ENCODE measurements at places on chromosomes 16 and 17.
A peak's percentile ranks its signal among the peaks of the same experiment; 100 is the strongest.

- DNase-seq, result no peak
Observed at GRCh38 chr16:1877089-1877488, 5.1 kb upstream of the MEIOB start.

DNA sequence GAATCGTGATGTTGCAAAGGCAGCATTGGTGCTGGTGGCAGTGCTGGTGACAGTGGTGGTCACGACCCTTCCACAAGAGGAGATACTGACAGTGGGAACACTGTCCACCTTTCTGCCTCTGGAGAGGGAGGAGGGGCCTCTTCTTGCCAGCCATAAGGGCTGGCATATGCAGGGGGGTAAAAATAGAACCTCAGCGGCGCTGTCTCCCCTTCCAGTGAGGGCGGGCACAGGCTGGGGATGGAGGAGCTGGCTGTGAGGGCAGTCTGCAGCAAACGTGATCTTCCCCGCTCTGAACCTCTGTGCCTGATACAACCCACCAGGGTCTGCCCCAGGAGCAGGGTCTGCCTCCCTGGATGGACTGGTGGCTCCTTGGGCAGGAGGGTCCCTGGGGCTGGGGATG is 3.4 kb downstream of the RAP1GAP2 start:
- peak; percentile 41 for DNase-seq

GRCh38 chr17:76075364-76076145 is 974 bp downstream of the GALR2 start:
- peak; percentile 45 for DNase-seq

GRCh38 chr17:17351356-17351891 is 48.3 kb downstream of the NT5M start:
- no peak for DNase-seq

- DNase-seq, result no peak
Observed at GRCh38 chr17:41610965-41611640, 1.5 kb downstream of the KRT16 start.

DNA sequence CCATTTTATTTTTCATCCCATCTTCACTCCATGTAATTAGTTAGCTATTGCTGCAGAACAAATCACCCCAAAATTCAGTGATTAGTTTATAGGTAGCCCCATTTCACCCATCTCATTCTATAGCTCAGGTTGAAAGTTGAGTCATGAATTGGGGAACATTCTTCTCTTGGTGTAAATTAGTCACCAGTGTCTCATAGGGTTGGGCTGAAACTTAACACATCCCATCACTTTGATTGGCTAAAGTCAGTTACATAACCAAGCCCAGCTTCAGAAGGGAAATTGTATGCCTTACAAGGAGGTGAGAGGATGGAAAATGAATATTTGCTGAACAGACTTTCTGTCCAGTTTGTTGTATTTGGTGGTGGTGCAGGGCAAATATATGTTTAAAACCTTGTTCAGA is 477.5 kb downstream of the WWOX start:
- DNase-seq, result no peak

DNA sequence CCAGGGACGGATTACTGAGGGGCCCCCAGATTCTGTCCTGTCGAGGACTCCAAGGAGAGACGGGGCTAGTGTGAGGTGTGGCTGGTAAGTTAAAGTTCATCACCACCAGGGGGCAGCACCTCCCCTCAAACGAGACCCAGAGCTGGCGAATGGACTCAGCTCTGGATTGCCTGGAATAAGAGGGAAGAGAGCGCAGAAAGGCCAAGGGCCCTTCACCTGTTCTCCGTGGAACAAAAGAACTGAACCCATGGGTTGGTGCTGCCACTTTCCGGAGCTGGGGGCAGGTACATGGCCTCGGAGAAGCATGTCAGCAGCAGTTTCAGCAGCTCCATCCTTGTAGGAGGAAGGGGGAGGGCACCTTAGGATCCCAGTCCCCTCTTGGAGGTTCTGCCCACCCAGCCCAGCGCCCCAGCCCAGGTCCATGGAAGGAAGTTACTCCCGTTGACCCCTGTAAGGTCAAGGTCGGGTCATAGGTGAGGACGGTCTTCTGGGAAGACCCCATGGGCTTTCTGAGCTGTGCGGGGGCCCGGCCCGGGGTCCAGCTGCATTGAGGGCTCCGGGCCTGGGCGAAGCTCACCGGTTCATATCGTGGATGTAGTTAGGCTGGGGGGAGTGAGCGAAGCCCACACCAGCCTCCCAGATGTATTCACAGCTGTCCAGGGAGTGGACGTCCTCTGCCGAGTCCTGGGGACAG is 10.8 kb downstream of the HID1 start:
- peak; percentile 82 for DNase-seq

- DNase-seq, result no peak
Observed at GRCh38 chr17:77143306-77143705, 2.5 kb downstream of the SEC14L1 start.

- DNase-seq, result no peak
Observed at GRCh38 chr17:82050152-82050760, 1.4 kb downstream of the RFNG start.

GRCh38 chr17:43758497-43759174 is at the start of gene SOST:
Gene SOST (minus strand): TSS chr17:43758791. CDS start chr17:43758741, 50 bp downstream.
- DNase-seq, result no peak

GRCh38 chr16:56477096-56477878 is 25.9 kb downstream of the OGFOD1 start:
- no peak for DNase-seq

DNA sequence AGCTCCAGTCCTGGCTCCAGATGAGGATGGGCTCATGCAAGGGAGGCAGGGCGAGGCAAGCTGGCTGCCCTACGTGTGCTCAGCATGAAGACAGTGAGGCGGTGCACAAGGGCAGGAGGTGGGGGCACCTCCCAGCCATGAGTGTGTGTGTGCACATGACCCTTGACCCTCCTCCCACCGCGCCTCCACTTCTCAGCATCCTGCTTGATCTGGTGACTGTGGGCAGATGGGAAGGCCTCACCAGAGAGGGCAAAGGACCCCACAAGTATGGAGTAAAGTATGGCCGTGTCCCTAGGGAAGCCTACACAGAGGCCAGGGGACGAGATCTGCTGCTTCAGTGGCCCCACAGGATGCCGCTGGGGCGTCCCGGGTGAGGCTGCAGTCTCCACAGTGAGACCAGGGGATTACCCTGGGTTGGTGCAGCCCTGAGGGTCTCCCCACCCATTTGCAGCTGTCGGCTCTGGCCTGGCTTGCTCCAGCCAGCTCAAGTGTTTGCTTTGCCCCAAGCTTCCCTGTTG is 7.9 kb upstream of the RNF222 start:
- DNase-seq, result no peak

GRCh38 chr17:65727246-65727645 is 165.8 kb upstream of the AXIN2 start:
- DNase-seq, result no peak

- DNase-seq, result peak; percentile 15
Observed at GRCh38 chr17:77317091-77317750, 176.5 kb downstream of the SEC14L1 start.

- DNase-seq, result peak; percentile 59
Observed at GRCh38 chr17:1965556-1966273, 59.4 kb downstream of the RTN4RL1 start.

GRCh38 chr16:12462426-12463280 is 341.0 kb downstream of the CPPED1 start:
- no peak for DNase-seq

- no peak for DNase-seq
Observed at GRCh38 chr17:74267987-74268499, 6.0 kb upstream of the DNAI2 start.

DNA sequence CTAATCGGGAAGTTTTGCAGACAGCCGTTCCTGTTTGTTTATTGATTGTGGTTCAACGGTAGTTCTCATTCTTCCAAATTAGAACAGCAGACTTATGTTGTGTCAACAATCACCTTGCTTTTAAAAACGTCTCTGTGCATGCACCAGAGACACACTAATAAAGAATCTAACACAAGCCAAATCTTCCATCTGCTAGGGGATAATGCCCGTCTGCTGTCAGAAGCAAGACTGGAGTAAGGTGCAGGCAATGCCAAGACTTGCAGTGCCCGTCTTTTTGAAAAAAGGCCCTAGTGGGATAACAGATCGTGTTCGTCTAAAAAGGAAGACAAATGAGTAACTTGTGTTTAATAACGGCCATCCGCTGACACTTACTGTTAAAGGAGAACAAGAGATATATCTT is 158.4 kb downstream of the KCNJ2 start:
- peak; percentile 21 for DNase-seq

DNA sequence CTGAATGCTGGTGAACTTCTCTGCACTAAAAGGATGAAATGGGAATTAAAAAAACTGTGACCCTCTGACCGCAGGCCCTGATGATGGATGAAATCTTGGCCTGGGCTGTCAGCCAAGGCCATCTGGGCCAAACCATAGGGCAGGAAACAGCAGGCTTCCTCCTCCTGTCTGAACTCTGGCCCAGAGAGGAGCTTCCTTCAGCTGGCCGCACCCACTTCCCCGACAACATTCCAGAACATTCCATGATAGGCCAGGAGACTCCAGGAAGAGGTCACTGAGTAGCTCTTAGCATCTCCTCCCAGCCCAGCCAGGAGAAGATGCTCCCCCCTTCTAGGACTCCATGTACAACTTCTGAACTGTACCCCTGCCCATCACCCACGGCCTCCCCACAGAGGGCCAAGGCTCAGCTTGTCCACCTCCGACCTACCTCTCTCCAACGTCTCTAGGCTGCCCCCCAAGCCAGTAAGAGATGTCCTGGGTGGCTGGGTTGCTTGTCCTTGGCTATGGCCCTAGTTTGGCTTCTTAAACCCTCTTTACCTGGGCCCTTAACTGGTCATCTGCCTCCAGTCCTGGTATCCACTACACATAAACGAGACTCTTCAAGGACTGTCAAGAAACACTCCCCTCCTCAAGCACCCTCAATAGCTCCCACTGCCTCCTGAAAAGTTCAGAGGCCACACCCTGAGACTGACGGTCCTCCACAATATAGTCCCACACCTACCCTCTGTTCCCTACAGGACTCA is 1.7 kb downstream of the RPH3AL start:
- DNase-seq, result no peak

GRCh38 chr17:81110488-81111040 is 54.7 kb upstream of the PVALEF start:
- no peak for DNase-seq

- no peak for DNase-seq
Observed at GRCh38 chr16:22710326-22710725, 103.6 kb upstream of the HS3ST2 start.

- DNase-seq, result peak; percentile 54
Observed at GRCh38 chr17:57834146-57834741, 15.6 kb downstream of the MRPS23 start.

GRCh38 chr17:65456368-65457151 is 104.9 kb downstream of the AXIN2 start:
- DNase-seq, result no peak

GRCh38 chr17:55444471-55445441 is 23.1 kb upstream of the MMD start:
- no peak for DNase-seq

- no peak for DNase-seq
Observed at GRCh38 chr17:73738751-73739575, 94.7 kb upstream of the SDK2 start.

DNA sequence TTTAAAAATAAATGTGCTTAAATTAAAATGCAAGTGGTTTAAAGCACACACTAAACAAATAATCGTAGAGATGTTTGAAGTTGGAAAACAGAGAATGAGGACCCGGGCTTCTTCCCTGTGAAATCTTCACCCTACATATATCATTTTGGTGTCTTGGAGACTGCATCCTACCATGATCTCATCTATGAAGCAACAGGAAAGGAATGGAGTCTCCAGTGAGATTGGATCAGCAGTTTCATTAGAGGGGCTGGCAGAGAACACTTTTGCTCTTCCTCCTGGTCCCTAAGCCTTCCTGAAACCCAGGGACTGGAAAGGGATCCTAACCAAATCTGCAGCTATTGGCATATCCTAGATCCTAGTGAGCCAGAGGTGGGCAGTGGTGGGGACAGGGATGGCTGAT is 85.0 kb downstream of the GRIN2A start:
- no peak for DNase-seq

- no peak for DNase-seq
Observed at GRCh38 chr17:1673041-1673785, 11.5 kb downstream of the PRPF8 start.

DNA sequence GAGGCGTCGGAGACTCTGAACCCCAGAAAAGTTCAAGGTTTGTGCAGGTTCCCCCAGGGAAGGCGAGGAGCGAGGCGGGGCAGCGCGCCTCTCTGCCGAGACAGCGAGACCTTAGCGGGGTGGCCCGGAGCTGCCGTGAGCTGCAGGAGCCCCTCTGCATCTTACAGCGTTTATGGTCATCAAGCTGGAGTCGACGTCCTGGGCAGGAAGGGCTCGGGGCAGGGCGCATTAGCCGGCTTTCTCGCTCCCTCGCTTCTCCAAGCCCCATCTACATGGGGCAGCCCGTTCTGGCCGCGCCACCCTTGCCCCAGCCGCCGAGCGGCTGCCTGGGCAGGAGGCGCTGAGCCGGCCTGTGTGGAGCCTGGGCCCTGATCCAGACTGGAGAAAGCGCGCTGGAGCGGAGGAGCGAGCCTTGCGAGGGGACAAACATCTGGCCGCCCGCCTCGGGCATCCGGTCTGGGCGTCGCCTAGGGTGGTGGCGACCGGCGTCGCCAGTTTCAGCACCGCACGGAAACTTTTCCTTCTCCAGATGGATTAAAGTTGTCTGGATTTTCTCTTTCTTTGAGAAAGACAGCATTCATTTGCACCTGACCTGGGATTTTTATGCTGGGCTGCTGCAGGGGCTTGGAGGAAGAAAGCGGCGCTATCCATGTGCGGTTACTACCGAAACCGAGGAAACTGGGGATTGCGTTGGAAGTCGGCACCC is 750 bp downstream of the TMEM132E start:
- peak; percentile 52 for DNase-seq

DNA sequence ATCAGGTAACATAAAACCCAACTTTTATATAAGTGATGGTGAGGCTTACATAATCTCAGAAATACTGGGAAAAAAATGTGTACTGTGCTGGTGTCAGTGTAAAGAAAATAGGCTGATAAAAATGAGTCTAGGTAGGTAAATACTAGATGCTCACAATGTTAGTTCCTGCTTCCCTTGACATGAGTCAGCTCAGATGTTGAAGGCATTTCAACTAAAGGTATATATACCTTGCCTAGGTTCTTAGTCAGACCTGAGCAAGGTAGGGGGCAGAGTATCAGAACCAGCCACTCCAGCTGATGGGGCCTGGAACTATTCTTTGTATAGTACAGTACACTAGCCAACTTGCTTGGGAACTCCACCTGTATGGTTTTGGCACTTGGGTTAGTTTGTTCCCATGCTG is 51.0 kb upstream of the CA10 start:
- no peak for DNase-seq

- peak; percentile 74 for DNase-seq
Observed at GRCh38 chr17:77118251-77118928, 22.4 kb upstream of the SEC14L1 start.

GRCh38 chr17:56478836-56479447 is 114.6 kb upstream of the NOG start:
- DNase-seq, result peak; percentile 16

GRCh38 chr17:38559051-38559879 is 46.5 kb downstream of the SRCIN1 start:
- peak; percentile 59 for DNase-seq

DNA sequence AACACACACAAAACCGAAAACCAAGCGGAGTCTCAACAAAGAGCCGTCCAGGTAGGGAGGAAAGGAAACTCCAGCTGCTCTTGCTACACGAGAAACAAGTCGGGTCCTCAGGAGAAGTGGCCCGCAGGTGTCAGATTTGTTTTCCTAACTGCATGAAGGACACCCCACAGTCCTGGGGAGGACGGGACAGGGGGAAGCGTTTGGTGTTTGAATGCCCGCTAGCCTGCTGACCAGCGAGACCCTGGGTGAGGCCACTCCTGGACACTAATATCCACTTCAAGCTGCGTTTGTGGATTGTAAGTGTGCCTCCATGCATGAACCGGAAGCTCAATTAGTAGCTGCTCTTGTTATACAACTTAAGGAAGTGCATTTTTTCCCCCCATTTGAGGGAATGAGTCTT is 299.5 kb downstream of the MAF start:
- no peak for DNase-seq
